Sigmoid colon (tissue), 7 donors: ENCODE measurements at places on chromosomes 12 and 14. TPM values are rescaled to one million over a fixed set of nuclear protein-coding genes. Genes with fewer than 3 reads are reported as not detected.

PLEKHH1 gene
- total RNA-seq, result 3.7 TPM

DNA sequence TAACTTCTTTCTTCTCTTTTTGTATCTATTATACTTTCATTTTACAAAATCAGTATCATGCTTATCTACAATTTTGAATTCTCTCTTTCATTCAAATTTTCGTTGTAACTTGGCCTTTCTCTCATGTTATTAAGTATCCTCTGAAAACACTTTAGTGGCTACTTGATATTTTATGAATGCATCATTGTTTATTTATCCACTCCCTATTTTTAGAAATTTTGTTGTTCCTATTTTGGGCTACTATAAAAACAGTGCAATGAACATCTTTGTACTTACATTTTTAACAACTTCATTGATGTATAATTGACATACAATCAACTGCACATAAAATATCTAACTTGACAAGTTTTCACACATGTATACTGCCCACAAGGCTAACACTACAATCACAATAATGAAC, 44.0 kb upstream of the AMIGO2 start:
- DNase-seq, result no peak
- H3K4me3 ChIP-seq, result no peak overlapping the region
- H3K4me1 ChIP-seq, result peaks cover 4% of the 10 kb centered on the region
- H3K36me3 ChIP-seq, result no peaks in the 10 kb centered on the region
- H3K27me3 ChIP-seq, result no peaks in the 10 kb centered on the region

DNA sequence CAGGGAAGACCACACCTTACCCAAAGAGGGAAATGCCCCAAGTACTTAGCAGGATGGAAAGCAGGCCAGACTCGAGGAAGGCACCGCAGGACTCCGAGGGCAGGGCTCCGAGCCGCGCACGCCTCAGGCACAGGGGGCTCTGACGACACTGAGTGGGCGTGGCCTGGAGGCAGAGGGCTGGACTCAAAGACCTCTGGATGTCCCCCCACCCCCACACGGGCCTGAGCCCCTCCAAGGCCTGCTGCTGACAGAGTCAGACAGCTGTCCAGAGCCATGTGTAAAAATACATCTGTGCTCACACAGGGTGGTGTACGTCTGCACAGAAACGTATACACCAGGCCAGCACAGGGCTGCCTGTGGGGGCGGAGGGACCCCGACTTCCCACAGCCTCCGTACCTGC, 1.4 kb downstream of the AKT1 start:
- H3K4me1 ChIP-seq, result peaks cover 39% of the 10 kb centered on the region
- H3K4me3 ChIP-seq, result peak overlapping the region; percentile 90

GUCY2C gene
- not detected for total RNA-seq

GRCh38 chr12:12230275-12230674, 36.6 kb downstream of the LRP6 start:
- no peak overlapping the region for H3K4me3 ChIP-seq
- H3K36me3 ChIP-seq, result no peaks in the 10 kb centered on the region
- peaks cover 24% of the 10 kb centered on the region for H3K4me1 ChIP-seq

DNA sequence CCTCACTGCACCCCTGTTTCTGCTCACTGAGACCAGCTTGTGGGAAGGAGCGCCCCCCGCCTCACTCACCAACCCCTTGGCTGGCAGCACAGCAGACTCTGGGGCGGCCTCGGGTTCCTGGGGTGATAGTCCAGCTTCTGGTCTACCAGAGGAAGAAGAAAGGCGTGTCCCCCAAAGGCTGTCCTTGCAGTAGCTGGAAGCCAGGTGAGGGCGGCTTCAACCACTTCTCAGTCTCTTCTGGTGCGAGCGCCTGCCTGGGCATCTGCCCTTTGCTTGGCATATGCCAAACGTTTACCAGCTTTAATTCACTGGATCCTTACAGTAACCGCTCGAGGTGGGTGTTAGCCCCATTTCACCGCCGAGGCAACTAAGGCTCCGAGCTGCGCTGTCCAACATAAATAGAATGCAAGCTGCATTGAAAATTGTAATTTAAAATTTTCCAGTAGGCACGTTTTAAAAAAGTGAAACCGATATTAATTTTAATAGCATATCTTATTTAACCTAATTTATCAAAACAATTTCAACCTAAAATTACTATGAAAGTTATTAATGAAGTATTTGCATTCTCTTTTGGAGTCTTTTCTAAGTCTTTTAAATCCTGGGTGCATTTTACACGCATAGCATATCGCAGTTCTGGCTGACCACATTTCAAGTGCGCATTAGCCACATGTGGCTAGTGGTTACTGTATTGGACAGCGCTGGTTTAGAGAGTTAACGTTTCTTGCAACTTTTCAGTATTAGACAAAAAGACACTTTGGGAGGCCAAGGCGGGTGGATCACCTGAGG, 872 bp downstream of the FAM177A1 start:
- no peaks in the 10 kb centered on the region for H3K36me3 ChIP-seq
- peaks cover 21% of the 10 kb centered on the region for H3K4me1 ChIP-seq
- H3K27ac ChIP-seq, result peak overlapping the region; percentile 98
- H3K4me3 ChIP-seq, result peak overlapping the region; percentile 86
- no peak for DNase-seq

DNA sequence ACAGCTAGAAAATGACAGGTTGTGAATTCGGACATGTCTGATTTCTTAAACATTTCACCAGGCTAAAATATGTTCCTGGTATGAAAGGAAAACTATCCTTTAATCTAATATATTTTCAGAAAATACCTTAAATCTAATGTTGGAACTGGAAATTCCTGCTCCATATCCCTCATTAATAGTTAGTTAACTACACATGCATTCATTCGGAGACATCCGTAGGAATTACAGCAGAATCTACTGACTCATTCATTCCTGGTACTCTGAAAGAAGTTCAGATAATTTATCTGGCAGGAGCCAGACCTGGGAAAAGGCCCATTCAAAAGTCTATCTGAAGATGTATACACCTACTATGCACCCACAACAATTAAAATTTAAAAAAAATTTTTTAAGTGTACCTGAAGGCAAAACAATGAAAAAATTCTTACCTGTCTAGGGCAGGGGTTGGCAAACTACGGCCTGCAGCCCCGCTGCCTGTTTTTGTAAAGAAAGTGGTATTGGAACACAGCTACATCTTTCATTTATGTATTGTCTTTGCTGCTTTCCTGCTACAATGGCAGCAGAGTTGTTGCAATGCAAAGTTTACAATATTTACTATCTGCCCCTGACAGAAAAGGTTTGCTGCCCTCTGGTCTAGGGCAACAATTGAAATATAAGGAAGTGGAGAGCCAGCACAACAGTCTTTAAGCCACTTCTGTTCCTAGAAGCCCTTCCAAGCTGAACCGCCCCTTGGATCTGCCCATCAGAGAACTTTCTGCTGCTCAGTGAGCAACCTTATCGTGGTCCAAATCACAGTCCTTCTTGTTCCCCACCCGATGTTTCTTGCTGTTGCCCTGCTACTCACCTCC, 17.9 kb upstream of the NFYB start:
- no peak overlapping the region for H3K27ac ChIP-seq
- H3K36me3 ChIP-seq, result no peaks in the 10 kb centered on the region
- no peaks in the 10 kb centered on the region for H3K27me3 ChIP-seq
- DNase-seq, result no peak

DNA sequence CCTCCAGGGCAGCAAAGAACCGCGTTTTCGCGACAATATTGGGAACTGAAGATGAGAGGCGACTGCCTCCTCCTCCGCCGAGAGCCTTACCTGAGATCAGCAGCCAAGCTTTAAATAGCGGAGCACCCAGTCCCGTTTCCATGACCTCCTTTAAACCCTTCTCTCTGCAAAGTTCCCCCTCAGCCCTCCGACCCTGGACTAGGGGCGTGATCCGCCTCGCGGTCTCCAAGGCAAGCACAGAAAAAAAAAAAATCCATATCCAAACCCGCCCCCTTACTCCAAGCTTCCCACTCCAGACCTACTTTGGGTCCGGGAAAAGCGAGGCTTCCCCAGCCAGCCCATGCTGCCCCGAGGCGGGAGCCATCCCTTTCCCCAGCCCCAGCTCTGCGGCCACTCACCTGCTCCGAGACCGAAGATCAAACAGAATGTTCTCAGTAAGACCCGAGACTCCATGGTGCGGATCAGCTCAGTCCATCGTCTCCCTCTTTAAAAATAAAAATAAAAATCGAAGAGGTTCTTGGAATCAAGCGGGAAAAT, 630 bp downstream of the NELL2 start:
- peaks cover 25% of the 10 kb centered on the region for H3K4me1 ChIP-seq
- H3K27ac ChIP-seq, result no peak overlapping the region
- no peaks in the 10 kb centered on the region for H3K36me3 ChIP-seq

CLEC6A gene
- not detected for total RNA-seq

DNA sequence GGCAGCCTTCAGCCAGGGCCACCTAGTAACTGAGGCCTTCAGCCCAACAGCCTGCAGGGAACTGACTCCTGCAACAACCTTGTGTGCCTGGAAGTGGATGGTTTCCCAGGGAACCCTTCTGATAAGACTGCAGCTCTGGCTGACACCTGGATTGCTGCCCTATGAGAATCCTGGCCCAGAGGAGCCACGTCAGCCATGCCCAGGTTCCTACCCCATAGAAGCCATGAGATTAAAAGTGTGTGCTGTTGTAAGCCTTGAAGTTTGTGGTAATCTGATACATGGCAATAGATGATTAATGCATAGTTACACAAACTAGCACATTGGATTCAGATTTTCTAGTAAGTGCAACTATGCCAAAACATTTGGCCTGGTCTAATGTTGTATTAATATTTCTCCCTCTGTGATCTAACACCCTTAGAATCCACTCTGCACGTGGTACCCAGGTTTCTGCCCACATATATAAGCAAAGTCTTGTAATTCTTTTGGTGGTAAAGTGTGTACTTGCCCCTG, 64.8 kb upstream of the BEGAIN start:
- no peak overlapping the region for H3K4me3 ChIP-seq
- no peaks in the 10 kb centered on the region for H3K4me1 ChIP-seq
- peaks cover 35% of the 10 kb centered on the region for H3K27me3 ChIP-seq
- no peaks in the 10 kb centered on the region for H3K36me3 ChIP-seq
- no peak for DNase-seq

- DNase-seq, result no peak
- no peaks in the 10 kb centered on the region for H3K4me1 ChIP-seq
- no peaks in the 10 kb centered on the region for H3K36me3 ChIP-seq
- H3K4me3 ChIP-seq, result no peak overlapping the region
- no peaks in the 10 kb centered on the region for H3K27me3 ChIP-seq
Measured at GRCh38 chr12:29204521-29204920, 55.4 kb downstream of the FAR2 start.

DNA sequence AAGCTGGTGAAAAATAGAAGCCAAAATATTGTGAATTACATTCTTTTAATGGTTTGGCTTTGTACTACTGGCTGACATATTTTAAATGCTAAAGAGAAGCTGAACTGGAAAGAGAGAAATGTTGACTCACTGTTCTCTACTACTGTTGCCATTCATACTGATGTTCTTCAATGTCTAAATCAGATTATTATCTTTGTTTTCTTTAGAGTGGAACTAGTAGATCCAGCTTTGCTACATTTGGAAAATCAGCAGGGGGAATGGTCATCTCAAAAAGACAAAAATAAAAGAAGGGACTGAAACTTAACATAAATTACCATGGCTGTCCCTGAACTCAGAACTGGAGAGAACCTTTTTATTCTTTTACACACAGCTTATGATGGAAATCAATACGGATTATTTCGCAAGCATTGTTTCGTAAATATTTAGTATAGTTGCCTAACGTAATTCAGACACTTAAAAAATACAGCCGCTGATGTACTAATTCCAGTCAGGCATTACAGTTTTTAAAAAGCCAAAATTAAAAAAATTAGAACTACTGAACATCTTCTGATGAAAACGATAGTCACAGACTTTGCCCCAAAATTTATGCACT, 76.3 kb upstream of the OTX2 start:
- H3K4me3 ChIP-seq, result no peak overlapping the region
- H3K4me1 ChIP-seq, result no peaks in the 10 kb centered on the region
- no peaks in the 10 kb centered on the region for H3K27me3 ChIP-seq
- no peak for DNase-seq
- no peak overlapping the region for H3K27ac ChIP-seq

DNA sequence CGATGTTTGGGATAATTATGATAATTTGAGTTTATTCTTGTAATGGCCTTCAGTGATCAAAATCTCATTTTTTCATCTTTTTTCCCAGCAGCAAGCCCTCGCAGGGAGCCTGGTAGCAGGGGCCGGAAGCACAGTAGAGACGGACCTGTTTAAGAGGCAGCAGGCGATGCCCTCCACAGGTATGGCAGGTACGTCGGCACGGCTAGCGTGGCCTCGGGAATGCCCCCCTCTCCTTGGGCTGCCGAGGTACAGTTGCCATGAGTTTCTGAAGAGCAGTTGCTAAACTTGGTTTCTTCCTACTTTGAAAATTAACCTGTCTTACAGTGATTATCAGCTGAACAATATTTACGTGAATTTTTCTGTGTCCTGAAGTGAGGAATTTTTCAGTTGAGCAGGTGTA, 29.9 kb downstream of the EP400 start:
- no peak overlapping the region for H3K4me3 ChIP-seq
- DNase-seq, result no peak
- H3K27ac ChIP-seq, result no peak overlapping the region
- no peaks in the 10 kb centered on the region for H3K27me3 ChIP-seq
- H3K4me1 ChIP-seq, result no peaks in the 10 kb centered on the region
- H3K36me3 ChIP-seq, result no peaks in the 10 kb centered on the region

DNA sequence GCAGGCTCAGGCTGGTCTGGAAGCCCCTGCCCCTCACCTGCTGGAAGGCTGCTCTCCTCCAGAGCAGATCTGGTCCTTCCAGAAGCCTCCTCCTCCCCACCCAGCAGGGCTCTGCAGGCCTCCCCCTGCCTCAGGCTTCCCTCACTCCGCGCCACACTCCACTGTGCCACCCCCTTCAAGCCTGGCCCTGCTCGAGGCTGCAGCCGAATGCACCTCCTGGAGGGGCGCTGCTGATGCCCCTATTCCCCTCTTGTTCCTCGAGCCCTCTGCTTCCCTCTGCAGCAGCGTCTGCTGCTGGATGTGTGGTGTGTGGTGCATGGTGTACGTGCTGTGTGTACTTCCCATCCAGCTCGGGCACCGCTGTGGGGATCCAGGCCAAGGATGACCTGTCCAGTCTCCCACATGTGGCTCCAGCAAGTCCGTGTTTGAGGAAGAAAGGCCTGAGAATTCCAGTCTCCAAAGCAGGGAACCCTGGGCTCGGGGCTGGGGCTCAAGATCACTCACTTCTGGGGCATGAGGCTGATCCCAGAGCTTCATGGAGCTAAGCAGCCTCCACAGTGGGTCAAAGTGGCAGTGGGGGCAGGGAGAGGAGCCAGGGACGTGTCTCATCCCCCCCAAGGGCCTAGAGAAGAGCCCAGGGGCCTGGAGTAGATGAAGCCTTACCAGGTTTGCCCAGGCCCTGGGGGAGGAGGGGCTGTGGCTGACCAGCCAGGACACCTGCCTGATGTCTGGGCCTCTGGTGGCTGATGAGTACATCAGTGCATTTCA, 136.0 kb upstream of the C14orf180 start:
- no peaks in the 10 kb centered on the region for H3K36me3 ChIP-seq
- H3K27me3 ChIP-seq, result peaks cover 12% of the 10 kb centered on the region
- no peak for DNase-seq
- H3K4me1 ChIP-seq, result no peaks in the 10 kb centered on the region

SOAT2 gene
- not detected for total RNA-seq

DNA sequence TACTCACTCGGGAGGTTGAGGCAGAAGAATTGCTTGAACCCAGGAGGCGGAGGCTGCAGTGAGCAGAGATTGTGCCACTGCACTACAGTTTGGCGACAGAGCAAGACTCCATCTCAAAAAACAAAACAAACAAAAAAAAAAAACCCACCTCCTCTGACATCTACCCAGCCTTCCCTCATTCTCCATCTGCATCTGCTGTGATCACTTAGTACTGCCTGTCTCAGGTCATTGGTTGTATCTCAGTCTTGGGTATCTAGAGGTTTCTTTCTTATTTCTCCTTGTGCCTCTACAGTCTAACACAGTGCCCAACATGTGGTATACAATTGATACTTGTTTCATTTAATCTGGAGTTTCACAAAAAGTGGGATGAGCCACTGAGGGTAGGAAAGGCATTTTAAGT, 5.3 kb downstream of the LTBP2 start:
- no peaks in the 10 kb centered on the region for H3K36me3 ChIP-seq
- no peak overlapping the region for H3K27ac ChIP-seq
- no peak for DNase-seq
- H3K27me3 ChIP-seq, result peaks cover 5% of the 10 kb centered on the region
